Uterus (tissue), 4 donors: ENCODE measurements at places on chromosomes 5 and 9. TPM values are rescaled to one million over a fixed set of nuclear protein-coding genes. Genes with fewer than 3 reads are reported as not detected.

Gene SPINK6
- not detected for total RNA-seq

Gene MTMR12
- 37.6 TPM for total RNA-seq

Gene SLC6A7
- total RNA-seq = not detected

DNA sequence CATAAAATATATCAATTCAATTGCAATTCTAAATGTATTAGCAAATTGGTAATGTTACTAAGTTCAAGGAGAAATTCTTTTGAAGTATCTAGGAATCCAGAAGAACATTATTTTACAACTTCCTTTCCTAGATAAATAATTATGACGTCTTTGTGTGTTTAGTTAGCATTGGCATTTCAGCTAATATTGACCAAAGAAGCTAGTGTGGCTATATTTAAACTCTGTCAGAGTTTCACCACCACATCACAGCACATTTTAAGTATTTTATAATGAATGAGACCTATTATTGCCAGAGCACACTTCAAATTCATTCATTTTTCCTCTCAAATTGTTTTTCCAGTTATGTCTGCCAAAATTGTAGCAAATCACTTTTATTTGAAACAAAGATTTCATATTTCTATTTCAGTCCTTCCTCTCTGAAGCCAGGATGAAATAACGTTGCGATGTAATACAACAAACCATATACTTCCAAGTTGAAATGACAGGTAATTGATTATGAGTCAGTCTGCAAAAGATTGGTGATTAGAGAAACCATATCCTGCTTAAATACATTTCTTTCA, 18.9 kb downstream of the PLK2 start:
- DNase-seq = no peak
- no peak overlapping the region for H3K4me3 ChIP-seq
- no peaks in the 10 kb centered on the region for H3K4me1 ChIP-seq
- no peaks in the 10 kb centered on the region for H3K36me3 ChIP-seq

DNA sequence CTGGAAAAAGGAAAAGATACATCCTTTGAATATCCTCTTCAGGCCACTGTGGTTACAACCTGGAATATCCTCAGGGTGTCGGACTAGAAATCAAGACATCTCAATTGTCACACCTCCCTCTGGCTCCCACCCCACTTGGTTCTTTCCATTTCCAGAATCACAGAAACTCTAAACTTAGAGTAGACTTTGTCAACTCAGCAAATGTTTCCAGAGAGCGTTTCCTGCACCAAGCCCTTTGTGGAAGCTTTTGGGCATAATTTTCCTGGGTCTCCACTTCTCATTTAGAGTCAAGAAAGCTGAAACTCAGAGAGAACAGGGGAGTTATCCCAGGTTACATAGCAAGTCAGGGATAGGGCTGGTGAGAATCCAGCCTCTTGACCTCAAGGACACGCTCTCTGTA, 108.8 kb downstream of the ASTN2 start:
- no peaks in the 10 kb centered on the region for H3K36me3 ChIP-seq
- no peaks in the 10 kb centered on the region for H3K4me1 ChIP-seq
- DNase-seq = no peak

DNA sequence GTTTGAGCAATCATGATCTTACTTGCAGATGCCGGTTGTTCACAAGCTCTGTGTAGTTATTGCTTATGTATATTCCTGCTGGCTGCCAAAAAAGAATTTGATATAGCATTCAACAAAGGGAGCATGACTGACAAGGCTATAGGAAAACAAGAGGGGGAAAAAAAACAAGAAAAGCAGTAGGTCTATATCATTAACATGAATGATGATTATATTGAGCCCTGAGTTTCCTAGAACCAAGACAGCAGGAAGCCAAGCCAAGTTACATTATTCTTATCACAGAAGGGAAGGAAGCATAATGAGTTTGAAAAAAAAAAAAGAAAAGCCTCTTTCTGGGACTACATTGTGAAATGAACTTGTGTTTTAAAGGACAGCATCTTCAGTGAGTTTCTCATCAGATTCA, 41.0 kb downstream of the TSTD2 start:
- H3K4me3 ChIP-seq = no peak overlapping the region
- H3K4me1 ChIP-seq = peaks cover 6% of the 10 kb centered on the region
- H3K36me3 ChIP-seq = no peaks in the 10 kb centered on the region
- DNase-seq = no peak
- no peaks in the 10 kb centered on the region for H3K27me3 ChIP-seq
- H3K27ac ChIP-seq = peak overlapping the region; percentile 21

GRCh38 chr9:128138001-128138400, 10.5 kb upstream of the PTGES2 start:
- DNase-seq = no peak
- no peaks in the 10 kb centered on the region for H3K4me1 ChIP-seq
- H3K36me3 ChIP-seq = no peaks in the 10 kb centered on the region
- H3K27ac ChIP-seq = no peak overlapping the region
- H3K4me3 ChIP-seq = no peak overlapping the region

GRCh38 chr5:43037636-43038495, 2.3 kb downstream of the ANXA2R start:
- peaks cover 24% of the 10 kb centered on the region for H3K27me3 ChIP-seq
- peak overlapping the region; percentile 26 for H3K4me3 ChIP-seq
- no peaks in the 10 kb centered on the region for H3K36me3 ChIP-seq
- no peak for DNase-seq
- H3K4me1 ChIP-seq = no peaks in the 10 kb centered on the region
